ENCODE measurements at places on chromosomes 16 and 17.

DNA sequence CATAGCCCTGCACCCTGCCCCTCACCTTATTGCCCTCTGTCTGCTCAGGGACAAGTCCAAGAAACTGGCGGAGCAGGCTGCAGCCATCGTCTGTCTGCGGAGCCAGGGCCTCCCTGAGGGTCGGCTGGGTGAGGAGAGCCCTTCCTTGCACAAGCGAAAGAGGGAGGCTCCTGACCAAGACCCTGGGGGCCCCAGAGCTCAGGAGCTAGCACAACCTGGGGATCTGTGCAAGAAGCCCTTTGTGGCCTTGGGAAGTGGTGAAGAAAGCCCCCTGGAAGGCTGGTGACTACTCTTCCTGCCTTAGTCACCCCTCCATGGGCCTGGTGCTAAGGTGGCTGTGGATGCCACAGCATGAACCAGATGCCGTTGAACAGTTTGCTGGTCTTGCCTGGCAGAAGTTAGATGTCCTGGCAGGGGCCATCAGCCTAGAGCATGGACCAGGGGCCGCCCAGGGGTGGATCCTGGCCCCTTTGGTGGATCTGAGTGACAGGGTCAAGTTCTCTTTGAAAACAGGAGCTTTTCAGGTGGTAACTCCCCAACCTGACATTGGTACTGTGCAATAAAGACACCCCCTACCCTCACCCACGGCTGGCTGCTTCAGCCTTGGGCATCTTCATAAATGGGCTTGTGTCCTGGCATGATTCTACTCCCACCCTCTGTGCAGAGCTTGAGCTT lies 6.3 kb upstream of the NFATC3 start:
- DNase-seq = no peak

GRCh38 chr17:80845863-80846671 lies 145.6 kb upstream of the CHMP6 start:
- no peak for DNase-seq

DNA sequence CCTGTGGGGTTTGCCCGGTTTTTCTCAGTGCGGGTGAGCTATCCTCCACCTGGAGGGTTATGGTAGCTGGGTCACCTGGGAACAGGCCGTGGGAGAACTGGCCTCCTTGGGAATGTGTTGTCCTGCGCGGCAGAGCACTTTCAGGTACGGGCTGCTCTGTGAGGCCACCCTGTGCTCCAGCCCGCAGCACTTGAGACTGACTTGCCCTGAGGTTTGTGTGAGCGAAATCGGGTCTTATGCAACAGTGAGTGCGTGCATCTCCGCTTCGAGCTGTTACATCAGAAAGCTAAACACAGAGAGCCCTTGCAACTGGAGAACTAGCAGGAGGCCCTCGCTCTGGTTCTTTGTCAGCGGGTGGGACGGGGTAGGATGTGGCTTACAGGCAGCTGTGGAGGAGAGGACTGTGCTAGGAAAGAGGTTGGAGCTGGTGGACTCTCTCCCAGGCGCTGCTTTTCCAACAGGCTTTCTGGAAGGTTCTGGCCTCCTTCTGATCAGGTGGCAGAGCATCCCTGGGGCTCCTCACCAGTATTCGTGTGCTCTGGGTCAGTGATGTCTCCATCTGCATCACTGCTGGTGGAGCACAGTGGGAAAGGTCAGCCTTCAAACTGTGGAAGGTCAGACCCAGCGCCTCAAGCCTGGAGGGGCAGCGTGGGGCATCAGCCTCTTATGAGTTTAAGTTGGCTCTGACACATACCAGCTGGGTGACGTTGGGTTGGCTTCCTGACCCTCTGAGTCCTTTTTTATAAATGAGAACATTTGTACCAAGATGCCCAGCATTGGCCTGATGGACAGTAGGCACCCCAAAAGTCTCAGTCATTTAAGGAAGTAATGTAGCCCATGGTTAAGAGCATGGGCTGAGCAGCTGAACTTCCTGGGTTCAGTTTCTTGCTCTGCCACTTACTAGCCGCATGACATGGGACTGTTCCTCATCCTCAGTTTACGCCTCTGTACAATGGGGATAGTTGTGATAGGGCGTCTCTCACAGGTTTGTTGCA lies 76.3 kb downstream of the KSR1 start:
- DNase-seq = no peak

- no peak for DNase-seq
These were observed 21.8 kb upstream of the FOXK2 start for GRCh38 chr17:82497483-82498405.

DNA sequence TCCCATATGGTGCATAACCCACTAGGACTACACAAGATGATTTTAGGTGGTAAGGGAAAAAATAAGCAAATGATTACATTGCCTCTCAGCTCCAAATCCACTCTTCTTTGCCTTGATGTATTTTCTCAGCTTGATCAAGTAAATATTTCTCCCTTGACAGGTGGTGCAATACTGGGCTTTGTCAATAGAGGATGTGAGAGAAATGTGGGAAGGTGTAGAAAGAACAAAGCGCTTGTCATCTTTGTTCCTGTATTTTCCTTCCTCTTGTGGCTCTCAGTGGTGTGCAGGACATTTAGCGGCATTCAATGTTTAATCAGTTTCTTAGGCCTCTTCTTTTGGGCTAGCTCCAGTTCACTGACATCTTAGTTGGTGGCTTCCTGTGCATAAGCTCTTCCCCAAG lies 1165.8 kb upstream of the GOT2 start:
- DNase-seq = no peak

DNA sequence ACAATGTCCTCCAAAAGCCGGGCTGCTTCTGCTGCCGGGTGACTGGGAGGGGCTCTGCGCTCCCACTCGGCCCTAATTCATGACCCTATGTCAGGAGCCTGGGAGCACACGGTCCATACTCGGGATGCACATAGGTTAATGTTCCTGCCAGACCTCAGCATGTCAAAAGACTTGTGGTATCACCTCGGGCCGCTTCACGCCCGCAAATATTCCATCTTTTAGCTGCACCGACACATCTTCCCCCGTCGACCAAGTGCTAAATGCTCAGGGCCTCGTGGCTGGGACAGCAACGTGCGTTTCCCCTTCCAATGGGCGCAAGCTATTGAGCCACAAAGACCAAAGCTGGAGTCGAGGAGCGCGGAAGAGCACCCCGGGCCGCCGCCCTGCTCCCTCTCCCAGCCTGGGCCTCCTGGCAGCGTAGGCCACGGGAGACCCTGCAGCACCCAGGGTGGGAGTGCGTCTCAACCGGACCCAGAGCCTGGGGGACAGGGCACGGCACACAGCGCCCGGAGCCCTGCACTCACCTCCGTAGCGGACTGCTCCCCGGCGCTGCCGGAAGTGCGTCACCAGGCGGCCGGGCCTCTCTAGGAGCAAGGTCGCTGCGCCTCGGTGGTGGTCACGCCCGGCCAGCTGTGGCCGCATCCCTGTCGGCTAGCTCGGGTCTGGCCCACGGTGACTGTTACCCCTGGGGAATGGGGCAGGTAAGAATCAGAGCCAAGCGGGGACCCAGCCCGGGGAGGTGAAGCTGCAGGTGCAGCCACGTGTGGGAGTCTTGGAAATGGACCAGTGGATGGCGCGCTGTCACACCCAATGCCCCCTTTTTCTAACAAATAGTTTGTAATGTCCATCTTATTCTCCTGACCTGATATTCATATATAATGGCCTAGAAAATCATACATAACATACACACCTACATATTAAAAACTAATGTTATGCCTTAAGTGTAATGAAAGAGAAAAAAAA lies at the start of gene ZNF23:
Gene ZNF23 (minus strand): TSS at position 562 of the 963 bp plus-strand sequence. CDS start 5,451 bp downstream, outside the sequence.
- DNase-seq = peak; percentile 17

GRCh38 chr17:73952082-73952479 lies 251.4 kb upstream of the RPL38 start:
- DNase-seq = no peak

DNA sequence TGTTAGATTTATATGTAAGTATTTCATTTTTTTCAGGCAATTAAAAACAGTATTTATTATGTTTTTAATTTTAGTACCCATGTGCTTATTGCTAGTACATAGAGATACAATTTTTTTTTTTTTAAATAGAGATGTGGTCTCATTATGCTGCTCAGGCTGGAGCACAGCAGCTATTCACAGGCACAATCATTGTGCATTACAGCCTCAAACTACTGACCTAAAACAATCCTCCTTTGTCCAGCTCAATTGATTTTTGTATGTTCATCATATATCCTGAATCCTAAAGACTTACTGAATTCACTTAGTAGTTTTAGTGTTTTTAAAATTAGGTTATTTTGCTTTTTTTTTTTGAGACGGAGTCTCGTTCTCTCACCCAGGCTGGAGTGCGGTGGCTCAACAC lies 26.3 kb downstream of the SPECC1 start:
- DNase-seq = no peak

DNA sequence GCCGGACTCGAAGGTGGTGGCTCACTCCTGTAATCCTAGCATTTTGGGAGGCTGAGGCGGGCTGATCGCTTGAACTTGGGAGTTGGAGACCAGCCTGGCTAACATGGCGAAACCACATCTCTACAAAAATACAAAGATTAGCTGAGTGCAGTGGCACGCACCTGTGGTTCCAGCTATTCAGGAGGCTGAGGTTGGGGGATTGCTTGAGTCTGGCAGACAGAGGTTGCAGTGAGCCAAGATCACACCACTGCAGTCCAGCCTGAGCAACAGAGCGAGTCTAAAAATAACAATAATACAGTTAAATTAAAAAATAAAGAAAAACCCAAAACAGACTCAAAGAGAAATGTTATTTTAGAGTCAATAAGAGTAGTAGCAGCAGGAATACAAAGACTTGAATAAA lies 29.7 kb upstream of the ABCA5 start:
- DNase-seq = no peak

GRCh38 chr17:50916026-50916707 lies 50.0 kb upstream of the TOB1 start:
- no peak for DNase-seq

GRCh38 chr17:27572665-27573064 lies 58.3 kb upstream of the LGALS9 start:
- no peak for DNase-seq

- DNase-seq = no peak
These were observed 40.1 kb downstream of the IRX3 start for GRCh38 chr16:54246454-54246821.

DNA sequence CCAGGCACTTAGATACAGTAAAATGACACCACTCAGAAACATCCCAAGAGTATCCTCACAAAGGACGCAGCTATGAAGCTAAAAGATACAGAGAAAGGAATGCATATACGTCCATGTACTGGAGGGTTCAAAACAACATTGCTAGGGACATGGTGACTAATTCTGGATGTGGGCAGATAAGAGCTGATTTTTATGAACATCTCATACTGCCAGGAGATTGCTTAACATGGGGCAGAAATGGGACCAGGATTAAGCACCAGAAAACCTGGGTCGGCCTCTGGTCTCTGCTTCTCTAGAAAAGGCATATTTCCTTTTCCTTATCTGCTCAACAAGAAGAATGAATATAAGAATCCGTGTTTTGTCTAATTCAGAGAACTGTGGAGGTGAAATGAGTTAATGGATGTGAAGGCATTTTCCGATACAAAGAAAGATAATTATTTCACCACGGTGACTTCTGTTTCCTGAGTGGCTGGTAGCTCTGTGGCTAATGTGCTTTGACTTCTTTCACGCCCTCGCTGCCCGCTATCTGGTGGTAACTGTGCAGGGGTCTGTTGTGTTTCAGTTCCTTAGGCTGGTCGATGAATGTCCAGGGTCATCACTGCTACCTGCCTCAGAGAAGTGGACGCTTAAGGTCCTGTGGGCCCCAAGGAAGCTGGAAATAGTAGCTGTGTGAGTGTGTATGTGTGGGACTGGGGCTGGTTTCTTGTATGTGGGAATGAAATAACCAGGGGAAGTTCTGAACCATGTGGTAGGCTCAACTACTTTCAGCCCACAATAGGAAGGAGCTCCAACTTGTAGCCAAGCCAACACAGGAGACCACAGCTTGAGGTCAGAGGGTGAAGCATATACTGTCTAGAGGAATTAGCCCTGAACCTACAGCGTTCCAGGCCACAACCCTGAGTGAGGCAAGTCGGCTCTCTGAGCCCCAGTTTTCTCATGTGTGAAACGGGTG lies 15.8 kb upstream of the CCL5 start:
- DNase-seq = no peak

GRCh38 chr17:77036841-77037381 lies 103.9 kb upstream of the SEC14L1 start:
- no peak for DNase-seq

DNA sequence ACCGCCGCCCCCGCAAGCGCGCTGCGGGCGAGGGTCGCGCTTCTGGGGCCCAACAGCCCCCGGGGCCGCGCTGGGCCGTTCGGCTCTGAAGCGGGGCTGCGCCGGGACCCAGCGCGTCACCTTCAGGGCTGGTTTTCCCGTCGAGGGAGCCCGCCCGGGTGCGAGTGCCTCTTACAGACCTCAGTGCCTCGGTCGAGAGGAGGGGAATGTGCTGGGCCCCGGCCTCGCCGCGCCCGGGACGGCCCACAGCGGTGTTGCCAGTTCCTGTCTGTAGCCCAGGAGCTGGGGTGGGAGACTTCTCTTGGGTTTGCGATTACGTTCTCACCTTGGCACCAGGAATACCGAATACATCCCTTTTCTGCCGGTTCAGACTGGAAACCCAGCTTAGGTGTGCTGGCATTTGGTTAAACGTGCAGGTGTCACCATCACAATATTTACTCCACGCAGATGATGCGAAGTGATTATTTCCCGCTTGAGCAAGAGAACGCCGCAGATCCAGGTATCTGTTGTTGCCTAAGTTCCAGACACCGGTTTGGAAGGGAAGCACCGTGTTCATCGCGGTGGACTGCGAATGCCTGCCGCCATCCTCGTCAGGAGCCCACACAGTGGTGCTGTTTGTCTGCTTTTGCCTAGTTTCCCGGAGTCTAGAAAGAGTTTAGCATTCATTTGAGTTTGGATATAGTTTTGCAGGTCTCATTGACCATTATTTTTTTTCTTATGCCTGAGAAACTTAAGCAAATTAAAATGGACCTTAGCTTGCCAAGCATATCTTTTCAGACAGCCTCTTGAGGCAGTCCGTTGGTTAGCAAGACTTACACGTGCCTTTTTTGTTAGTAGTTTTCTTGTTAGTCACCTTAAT lies 914 bp downstream of the MAP1LC3B start:
- DNase-seq = no peak

GRCh38 chr17:38994026-38994425 lies 26.8 kb upstream of the FBXO47 start:
- no peak for DNase-seq

DNA sequence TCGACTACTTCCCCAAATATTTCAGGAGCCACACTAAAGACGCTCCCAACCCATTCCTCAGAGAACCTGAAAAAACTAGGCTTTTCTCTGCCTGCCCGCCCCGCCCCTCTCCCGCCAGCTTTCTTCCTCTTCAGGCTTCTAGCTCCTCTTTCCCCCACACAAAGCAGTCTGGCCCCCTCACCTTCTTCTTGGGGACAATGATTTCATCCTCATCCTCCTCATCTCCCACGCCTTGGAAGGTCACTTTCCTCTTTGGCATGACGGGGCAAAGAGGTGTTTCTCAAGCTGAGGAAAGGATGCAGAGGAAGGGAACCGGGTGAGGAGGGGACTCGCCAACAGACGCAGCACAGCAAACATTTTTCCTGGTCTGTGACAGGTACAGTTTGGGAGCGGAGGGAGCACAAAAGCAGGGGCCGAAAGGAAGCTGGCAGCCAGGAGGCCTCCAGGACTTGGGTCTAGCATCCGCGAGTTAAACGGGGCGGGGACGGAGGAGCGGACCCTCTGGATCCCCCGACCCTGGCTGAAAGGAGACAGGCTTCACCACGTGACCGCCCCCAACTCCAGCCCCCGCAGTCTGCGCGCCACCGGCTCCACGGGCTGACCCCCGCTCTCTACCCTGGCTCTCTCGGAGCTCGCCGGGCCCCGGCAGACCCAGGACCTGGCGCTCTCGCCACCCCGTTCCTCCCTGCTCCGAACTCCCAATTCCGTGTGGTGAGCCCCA lies 525 bp downstream of the CD2BP2 start:
- DNase-seq = no peak

Data from cortex of kidney (tissue), 1 donor.